CMK (cell line): ENCODE measurements at places on chromosomes 11 and 22.

DNA sequence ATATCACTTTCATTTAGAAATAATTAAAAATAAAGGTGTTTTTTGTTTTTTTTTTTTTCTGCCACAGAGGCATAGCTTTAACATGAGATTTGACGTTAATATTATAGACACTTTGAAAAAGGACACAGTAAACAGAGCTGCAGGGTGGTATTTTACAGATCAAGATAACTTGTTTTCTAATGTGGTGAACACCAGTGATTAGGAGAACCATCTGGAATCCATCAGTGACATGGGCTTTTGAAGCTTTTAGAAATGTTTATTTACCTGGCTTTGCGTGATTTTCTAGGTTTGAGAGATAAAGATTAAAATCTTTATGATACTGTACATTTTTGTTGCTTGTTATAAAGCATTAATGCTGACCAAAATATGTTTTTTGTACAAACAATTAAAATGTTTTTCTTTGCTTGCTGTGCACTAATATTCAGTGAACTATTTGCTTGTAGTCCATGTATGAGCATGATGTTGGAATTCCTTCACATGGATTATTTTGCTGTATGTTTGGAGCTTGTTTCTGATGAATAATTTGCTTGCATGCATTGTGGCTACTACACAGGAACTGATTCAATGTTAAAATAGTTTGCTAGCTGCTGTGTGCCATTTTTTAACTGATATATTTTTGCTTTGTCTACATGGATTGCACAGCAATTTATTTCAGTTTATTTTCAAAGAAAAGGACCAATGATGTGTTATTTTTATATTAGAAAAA lies 352.1 kb upstream of the NARS2 start:
- no peak for DNase-seq

- DNase-seq: no peak
Measured at GRCh38 chr22:32996702-32997101, 61.5 kb downstream of the SYN3 start.

GRCh38 chr22:28734393-28734792 lies 7.2 kb downstream of the CHEK2 start:
- no peak for DNase-seq

- no peak for DNase-seq
Measured at GRCh38 chr11:124518989-124519451, 24.4 kb downstream of the OR8B12 start.

- DNase-seq: no peak
Measured at GRCh38 chr22:48235744-48236143, 1473.3 kb downstream of the TBC1D22A start.

DNA sequence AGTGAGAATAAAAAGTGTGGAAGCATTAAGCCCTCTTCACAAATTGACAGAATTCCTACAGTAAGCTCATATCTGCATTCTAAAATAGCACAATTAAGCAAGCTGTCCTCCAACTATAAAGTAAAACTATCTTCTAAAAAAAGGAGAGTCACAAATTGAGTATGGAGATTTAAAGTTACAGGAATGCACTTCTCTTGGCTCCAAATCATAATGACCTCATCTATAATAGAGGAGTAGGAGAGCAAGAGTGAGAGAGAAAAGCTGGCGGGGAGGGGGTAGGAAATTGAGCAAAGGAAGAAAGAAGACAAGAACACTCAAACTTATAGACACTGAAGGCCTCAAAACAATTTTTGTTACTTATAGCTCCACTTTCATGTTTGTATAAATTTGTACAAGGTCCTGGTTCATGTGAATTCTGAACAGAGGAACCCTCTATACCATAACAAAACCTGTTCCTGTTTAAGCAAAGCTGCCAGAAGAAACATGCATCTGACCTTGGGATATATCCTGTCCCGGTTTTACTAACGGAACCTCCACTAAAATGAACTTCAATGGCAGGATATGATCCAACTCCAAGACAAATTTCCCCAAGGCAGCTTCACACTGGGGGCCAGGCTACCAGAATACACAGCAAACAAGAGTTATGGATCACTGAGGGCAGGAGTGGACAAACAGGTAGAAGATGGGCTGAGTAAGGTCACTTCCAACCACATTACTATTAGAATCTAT lies 37.2 kb downstream of the SLC35F2 start:
- no peak for DNase-seq

DNA sequence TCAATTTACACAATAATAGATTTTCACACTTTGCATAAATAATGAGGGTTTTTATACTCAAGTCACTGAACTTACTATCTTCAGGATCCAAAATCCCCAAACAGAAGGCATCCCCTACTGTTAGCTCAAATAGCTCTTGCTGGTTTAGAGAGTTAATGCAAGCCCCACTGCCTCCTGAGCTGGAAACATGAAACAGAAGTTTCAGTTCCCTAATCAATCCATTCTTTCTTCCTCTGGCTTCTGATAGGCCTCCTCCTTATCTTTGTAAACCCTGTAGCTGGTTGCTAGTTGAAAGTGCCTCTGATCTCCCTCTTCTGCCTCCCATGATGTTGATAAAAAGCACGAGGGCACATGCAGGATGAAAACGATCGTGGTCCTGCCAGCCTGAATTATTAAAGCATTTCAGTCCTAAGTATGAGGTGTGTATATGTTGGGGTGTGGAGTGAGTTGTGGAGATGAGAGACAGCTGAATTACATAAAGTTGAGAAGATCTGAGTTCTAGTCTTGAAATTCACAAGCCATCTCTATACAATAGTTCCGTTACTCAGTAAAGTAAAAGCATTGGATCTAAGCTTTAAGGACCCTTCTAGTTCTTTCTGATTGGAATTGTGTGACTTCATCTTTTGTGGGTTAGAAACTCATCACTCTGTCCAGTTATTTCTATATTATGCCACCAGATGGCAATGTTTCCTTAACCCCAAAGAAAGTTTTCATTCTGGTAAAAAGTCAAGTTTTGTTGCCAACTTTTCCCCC lies 35.0 kb upstream of the EHF start:
- DNase-seq: no peak

DNA sequence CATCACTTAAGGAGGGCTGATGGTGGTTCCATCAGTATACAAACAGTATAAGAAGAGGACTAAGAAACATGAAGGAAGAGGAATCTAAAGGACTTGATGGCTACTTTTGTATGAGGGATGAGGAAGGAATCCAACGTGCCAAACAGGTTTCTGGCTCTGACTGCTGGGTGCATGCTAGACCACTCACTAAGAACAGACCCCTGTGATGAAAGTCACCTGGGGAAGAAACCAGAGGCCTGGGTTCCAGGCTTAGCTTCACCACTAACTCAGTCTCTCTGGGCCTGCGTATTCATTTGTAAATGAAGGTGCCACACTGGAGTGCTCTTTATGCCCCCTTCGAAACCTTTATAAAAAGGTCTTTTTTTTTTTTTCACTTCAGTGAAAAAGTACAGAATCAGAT lies 55.1 kb downstream of the AAMDC start:
- DNase-seq: no peak

- no peak for DNase-seq
Measured at GRCh38 chr22:44914026-44914721, 95.6 kb downstream of the PHF21B start.

- no peak for DNase-seq
Measured at GRCh38 chr11:17767301-17767885, 32.8 kb downstream of the KCNC1 start.

DNA sequence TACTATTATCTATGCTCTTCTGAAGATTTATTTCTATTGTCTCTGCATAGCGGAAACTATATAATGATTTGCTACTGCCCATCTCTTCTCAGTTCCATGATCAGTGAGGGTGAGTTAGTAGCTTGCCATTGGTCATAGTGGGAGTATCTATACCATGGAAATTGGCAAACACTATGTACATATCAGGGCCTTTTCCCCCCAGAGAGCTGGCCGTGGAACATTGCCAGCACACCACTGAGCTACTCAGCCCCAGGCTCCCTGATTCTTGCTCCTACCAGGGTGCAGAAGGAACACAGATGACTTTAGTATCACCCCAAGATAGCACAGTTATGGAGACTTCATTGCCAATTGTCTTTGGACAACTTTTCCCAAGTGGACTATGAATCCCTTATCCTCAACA lies 33.2 kb downstream of the IRAG1 start:
- no peak for DNase-seq

DNA sequence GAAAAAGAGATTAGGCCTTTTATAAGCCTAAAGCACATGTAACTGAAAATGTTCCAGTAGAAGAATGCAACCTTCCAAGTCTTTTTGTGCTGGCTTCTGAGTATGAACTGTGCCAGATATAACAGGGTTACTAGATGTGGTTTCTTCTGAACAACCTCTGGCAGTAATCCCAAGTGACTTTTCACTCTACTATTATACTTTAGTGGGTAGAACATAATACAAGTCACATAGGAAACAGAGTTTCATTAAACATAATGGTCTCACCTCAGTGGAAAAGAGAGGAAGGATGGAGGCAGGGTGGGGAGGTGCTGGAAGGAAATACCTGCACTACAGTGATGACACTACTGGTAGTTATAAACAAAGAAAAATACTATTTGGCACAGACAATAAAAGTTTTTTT lies 81.3 kb downstream of the PHF21A start:
- no peak for DNase-seq

DNA sequence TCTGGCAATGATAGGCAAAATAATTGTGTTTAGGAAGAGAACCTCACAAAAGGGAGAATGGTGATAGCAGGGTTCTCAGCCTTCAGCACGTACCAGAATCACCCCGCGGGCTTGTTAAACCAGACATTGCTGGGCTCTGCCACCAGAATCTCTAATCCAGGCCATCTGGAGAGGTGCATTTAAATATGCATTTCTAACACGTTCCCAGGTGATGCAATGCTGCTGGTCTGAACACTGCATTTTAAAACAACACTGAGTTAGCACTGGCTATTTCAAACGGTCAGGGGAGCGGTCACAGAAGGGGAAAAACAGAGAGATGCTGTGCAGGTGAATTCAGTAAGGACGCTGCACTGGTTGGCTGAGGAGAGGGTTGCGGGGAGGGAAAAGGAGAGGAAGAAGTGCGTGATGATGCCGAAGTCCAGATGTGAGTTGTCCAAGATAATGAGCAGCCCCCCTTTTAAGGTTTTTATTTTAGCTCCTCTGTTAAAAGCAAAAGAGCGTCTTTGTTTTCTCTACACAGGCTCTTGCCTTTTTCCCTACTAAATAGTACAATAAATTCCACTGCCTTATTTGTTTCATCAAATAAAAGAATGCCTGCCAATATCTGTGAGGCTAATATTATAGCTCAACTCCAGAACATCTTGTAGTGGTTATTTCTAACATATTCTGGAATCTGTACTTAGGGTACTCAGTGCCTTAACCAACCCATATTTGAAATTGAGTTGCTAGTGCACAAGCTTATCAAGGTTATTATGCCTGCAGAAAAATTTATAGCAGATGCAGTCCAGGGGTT lies 109.6 kb upstream of the POU2AF2 start:
- DNase-seq: no peak

DNA sequence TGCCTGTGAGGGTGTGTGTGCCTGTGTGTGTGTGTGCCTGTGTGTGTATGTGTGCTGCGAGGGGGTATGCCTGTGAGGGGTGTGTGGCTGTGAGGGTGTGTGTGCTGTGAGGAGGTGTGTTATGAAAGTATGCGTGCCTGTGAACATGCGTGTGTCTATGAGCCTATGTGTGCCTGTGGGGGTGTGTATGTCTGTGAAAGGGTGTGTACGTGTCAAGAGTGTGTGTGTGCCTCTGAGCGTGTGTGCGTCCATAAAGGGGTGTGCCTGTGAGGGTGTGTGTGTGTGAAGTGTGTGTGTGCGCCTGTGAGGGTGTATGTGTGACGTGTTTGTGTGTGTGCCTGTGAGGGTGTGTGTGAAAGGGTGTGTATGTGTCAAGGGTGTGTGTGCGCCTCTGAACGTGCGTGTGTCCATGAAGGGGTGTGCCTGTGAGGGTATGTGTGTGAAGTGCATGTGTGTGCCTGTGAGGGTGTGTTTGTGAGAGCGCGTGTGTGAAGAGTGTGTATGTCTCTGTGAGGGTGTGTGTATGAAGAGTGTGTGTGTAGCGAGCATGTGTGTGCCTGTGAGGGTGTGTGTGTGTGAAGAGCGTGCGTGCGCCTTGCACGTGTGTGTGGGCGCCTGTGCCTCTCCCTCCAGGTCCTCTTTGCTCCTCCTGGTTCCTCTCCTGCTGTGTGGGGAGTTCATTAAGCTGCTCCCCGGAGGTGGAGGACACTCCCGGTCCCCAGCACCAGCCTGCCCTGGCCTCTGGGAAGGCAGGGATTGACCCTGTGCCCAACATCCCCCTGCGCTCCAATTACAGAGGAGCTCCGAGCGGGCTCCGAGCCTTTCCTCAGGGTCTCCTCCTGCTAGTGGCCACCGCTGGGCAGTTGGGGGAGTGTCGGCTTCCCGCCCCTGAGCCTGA lies 53.3 kb downstream of the CACNA1I start:
- no peak for DNase-seq

DNA sequence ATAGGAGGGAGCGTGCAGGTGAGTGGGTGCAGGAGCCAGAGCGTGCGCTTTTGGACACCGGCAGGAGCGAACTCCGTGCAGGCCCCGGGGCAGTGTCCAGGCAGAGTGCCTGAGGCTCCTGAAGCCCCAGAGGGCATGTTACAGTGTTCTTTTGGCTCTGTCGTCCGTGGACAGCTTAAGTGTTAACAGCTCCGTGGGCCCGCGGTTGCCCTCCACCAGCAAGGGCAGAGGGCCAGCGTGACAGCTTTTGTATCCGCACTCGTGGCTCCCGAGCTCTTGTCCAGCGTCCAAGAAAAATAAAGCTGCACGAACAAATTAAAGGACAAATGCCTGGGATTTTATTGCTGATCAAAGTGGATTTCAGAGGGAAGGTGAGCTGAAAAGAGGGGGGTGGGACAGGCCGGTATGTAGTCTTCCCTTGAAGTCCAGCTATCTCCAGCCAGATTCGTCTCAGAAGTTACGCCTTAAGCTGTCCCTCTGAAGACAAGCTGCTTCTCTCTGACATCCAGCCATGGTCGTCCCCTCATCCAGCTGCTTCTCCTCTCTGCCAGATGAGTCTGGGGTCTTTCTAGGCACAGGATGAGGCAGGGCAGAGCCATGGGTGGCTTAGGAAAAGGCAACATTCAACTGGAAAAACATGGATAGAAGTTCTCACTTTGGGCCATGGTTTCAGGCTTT lies 968 bp upstream of the TMEM109 start:
- DNase-seq: no peak

GRCh38 chr22:19853879-19854777 lies 546 bp downstream of the GNB1L start:
- no peak for DNase-seq

DNA sequence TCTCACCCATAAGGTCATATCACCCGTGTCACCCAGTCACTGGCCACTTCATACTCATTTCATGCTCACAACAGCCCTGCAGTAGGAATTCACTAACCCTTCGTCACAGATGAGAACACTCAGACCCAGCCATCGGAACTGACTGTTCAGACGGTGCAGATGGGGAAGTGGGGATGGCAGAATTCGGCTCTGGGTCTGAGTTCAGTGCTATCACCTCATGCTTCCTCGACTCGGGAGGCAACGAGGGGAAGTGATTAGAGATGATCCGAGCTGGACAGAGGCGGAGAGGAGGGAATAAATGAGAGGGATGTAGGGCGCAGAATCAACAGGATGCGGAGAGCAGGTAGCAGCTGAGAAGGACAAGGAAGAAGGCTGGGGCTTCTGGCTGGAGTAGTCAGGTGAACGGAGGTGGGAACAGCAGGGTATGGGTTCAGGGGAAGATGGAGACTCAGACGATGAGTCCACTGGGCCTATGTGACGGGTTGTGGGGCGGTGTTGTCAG lies 4.7 kb downstream of the B3GNT6 start:
- no peak for DNase-seq
